ENCODE measurements at places on chromosomes 6 and 20. TPM values are rescaled to one million over a fixed set of nuclear protein-coding genes. Genes with fewer than 3 reads are reported as not detected.

- no peak for DNase-seq
Observed at GRCh38 chr6:30740540-30740870, 2.0 kb downstream of the FLOT1 start.

The BPIFA1 gene
- not detected for total RNA-seq

The OPN5 gene
- 0.09 TPM for total RNA-seq

The HFE gene
- total RNA-seq: 1.1 TPM

The FRS3 gene
- total RNA-seq: 6.3 TPM

All from progenitor cell of endocrine pancreas (in vitro differentiated cells).